Activated CD8-positive, alpha-beta T cell treated with anti-CD3 and anti-CD28 coated beads for 36 hours (primary cell): ENCODE measurements at places on chromosomes 7 and 10.

DNA sequence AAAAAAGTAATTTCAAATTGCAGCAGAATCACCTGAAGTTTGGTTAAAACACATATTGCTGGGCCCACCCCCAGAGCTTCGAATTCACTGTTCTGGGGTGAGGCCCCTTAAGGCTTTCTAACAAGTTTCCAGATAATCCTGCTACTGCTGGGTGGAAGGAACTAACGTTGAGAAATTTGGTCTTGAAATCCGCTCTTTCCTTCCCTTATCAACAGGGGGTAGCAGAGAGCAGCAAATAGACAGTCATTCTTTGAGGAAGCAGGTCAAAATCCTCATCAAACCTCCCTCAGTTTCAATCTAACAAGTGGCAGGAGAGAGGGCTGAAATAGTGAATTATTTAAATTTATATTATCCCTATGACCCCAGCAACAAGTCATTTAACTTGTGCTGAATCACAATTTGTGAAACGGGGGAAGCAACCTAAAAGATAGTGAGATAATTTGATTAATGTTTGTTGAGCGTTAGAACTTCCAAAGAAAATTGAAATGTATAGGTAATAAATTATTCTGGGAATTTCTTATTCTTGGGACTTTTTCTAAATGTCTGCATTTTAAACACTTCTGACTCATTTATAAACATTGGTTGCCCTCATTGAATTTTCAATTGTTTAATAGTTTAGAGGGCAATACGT is 21.7 kb upstream of the MALSU1 start:
- peak; percentile 44 for DNase-seq

GRCh38 chr10:113947184-113948041 is 93.0 kb downstream of the NHLRC2 start:
- peak; percentile 15 for DNase-seq

DNA sequence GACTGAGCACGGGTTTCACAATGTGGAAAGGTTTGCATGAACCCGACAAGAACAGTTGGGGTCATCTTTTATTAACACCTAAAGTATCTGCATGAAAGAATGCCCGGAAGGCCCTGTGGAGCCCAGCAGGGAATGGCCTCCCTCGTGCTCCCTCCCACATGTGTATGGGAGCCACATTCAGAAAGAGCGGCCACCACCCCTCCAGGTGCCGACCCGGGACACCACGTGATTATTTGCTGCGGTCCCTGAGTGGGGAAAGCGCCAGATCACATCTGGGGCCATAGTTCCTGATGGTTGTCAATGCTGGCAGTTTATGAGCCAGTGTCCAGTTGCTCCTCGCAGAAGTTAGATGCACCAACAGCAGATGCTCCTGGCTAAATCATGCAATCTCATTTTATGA is 571.4 kb downstream of the TCERG1L start:
- DNase-seq = no peak

GRCh38 chr7:15692501-15693020 is 6.1 kb upstream of the MEOX2 start:
- DNase-seq = no peak

GRCh38 chr10:75209921-75210281 is 695 bp upstream of the VDAC2 start:
- DNase-seq = peak; percentile 81

- DNase-seq = no peak
Measured at GRCh38 chr7:105285118-105285874, 103.4 kb downstream of the SRPK2 start.

GRCh38 chr7:76023002-76023401 is 24.8 kb downstream of the STYXL1 start:
- DNase-seq = no peak

DNA sequence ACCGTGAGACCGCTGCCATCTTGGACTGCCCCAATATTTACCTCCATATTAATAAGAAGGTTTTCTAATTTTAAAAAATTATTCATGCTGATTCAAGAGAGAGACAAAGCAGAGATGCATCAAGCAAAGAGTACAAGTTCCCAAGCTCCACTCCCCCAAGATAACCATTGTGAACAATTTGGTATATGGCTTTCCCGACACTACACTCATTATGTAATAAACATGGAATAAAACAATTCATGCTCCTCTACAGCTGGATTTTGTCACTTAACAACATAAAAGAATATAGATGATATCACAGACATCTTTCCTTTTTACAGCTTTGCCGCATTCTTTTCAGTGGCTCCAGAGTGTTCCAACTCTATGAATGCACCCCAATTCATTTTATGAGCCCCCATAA is 307.6 kb downstream of the FGFR2 start:
- no peak for DNase-seq

DNA sequence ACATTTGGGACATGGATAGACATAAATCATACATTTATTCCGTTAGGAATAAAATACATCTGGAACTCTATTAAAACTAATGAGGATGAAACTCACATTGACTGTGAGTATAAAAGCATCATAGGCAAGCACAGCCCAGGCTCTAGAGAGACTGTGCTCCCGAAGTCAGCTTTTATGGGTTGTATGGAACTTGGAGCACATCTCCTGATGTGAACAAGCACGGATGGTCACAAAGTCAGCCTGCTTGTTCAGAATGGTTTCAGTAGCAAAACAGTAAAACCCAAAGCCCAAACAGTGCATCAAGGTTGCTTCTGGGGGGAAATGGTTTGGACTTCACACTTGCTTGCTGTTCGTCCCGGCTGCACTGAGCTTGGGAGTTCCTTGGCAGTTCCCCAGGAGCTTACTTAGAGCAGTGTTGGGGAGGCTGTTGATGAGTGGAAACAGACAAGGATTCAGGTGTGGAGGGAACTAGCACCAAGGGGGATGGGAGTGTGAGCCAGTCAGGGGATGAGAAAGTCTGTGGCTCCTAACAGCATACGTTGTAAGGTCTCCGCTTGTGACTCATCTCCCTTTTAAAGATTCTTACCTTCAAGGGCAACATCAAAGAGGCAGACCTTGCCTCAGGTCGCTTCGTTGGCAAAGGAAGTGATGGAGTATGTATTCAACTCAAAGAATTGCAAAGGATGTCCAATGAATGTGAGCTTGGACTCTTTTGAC is 19.7 kb upstream of the ITGA8 start:
- DNase-seq = no peak

- DNase-seq = peak; percentile 83
Measured at GRCh38 chr7:144437370-144438191, 34.1 kb upstream of the NOBOX start.

GRCh38 chr10:34045571-34046190 is 711.2 kb upstream of the NRP1 start:
- DNase-seq = no peak

- no peak for DNase-seq
Measured at GRCh38 chr7:117839507-117839906, 33.7 kb downstream of the CTTNBP2 start.

GRCh38 chr7:70698219-70698832 is 433.6 kb upstream of the GALNT17 start:
- DNase-seq = peak; percentile 20

- no peak for DNase-seq
Measured at GRCh38 chr7:44880317-44881018, 4.9 kb downstream of the PURB start.

DNA sequence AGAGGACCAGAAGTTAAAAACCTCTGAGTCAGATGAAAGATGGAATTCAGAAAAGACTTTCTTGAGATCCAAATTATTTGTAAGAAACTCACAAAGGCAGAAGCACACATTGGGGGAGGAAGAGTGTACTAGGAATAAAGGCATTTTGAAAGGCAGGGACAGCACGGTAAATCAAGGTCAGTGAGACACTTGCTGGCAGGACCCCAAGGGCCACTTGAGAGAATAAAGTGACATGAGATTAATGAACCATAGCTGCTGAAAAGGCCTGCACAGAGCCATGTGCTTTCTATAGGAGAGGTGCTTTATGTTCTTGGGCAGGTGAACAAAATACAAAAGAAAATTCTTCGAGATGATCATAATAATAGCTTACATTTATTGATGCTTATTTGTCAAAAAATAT is 929.9 kb upstream of the MBL2 start:
- no peak for DNase-seq

DNA sequence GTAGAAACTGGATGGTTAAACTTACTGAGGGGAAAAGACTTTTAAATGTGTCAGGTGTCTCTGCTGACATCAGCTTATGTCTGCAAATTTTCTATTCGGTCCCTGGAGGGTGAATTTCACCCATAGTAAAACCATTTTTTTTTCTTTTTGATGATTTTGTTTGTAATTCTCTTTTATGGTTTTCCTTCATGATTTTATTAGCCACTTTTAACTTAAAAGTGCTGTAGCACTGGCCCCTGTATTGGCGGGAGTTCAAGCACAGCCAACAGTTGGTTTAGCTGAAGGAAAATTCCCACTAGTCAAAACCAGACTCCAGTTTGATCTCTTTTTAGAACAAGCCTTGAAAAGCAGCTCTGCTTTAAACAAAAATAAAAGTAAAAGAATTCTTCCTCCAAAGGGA is 5.0 kb upstream of the ITGA8 start:
- no peak for DNase-seq

- DNase-seq = no peak
Measured at GRCh38 chr7:131508754-131509486, 47.5 kb downstream of the PODXL start.

- DNase-seq = no peak
Measured at GRCh38 chr10:111698711-111699110, 484.9 kb downstream of the GPAM start.

- DNase-seq = no peak
Measured at GRCh38 chr7:118372530-118372929, 148.0 kb downstream of the ANKRD7 start.

DNA sequence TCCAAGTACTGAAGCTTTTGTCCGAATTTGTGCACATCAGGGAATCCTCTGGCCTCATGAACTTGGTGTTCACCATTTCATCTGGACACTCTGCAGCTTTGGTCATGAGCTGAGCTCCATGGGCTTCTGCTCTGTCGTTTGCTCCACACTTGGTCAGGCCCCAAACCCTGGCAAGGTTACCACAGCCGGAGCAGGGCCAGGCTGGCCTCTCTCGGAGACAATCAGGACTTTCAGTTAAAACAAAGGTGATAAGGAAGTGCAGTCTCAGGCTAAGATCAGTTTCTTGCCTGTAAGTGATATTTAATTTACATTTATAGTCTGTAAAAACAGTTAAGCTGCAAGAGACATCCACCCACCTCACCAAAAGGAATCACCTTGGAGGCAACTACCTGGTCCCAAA is 558.9 kb downstream of the PARD3 start:
- no peak for DNase-seq

DNA sequence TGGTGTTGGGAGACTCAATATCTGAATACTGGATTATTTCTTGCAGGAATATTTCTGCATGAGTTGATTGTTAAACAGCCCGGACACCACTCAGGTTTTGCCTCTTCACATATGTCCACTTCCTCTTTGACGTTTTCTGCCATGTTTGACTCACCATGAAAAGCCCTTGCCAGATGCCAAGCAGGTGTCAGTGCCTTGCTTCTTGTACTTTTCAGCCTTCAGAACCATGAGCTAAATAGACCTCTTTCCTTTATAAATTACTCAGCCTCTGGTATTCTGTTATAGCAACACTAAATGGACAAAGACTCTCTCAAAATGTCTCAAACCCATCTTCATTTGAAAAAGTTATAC is 24.7 kb upstream of the MACC1 start:
- no peak for DNase-seq

GRCh38 chr7:155836216-155837125 is 24.2 kb upstream of the SHH start:
- no peak for DNase-seq

GRCh38 chr7:154372011-154372601 is 319.9 kb downstream of the DPP6 start:
- DNase-seq = no peak

GRCh38 chr10:52664629-52665028 is 108.0 kb downstream of the MBL2 start:
- no peak for DNase-seq

DNA sequence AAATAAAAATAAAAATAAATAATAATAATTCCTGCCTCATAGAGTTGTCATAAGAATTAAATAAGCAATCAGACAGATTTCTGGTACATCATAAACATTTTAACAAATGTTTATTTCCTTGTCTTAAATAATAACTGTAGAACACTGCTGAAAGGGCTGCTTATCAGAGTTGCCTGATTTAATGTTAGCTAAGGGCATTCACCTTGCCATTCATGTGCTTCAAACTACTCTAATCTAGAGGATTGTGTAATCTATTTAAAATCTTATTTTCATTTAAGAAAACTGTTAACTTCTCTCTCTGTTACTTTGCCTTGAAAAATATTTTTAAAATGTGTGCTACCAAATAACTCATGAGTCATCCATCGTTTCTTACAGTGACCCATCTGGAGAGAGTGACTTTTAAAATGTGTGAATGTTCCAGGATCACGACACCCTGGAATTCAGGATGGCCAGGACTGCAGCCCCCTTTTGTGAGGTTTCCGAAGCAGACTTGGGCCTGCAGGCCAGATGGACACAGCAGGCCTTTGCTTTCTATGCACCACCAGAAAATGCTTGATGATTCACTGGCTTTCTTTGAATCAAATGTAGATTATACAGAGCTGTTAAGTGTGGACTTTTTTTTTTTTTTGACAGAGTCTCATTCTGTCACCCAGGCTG is 109.1 kb upstream of the TNS3 start:
- DNase-seq = no peak

DNA sequence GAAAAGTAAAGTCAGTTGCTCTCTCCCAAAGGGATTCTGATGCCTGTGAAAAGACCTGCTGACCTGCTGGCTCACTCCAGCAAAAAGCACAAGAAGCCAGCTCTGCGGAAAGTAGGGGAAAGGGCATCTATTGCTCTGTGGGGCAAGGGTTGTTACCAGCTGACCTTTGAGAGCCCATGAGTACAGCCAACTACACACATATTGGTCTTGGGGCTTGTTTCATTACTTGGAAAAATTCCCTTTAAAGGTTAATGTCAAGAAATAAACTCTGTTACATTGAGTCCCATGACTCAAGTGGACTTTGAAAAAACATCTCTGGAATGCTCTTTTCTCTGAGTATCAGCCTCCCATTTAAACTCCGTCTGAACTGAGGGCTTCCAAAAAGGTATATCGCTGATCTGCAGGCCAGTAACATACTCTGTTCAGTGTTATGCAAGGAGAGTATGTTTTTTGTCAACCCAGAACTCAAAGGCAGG is 53.2 kb downstream of the PANK1 start:
- no peak for DNase-seq

- no peak for DNase-seq
Measured at GRCh38 chr10:86600296-86600695, 54.1 kb upstream of the OPN4 start.

- no peak for DNase-seq
Measured at GRCh38 chr10:103449208-103450144, 2.7 kb downstream of the CALHM2 start.

GRCh38 chr10:84047258-84048010 is 91.9 kb upstream of the GHITM start:
- no peak for DNase-seq

DNA sequence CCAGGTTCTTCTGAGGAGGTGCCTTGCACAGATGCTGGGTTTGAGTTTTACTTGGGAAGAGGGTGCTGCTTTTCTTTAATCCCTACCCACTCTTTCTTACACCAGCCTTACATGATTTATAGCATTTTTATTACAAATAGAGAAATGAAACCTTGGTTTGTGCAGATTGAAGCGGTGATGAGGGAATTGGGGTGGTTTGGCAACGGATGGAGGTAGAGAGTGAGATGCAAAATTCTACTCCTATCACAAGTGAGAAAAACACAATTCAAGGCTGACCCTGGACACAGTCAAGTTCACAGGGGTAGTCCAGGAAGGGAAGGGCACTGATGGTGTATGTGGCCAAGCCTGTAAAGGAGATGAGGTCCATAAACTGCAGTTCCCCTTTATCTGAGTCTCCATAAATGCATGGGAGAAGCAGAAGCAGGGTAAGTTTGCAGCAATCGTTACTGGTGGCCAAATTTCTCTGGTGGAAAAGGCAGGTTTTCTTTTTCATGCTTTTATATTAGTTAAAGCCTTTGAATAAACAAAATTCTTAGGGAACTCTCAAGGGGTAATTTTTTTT is 214.3 kb downstream of the JAZF1 start:
- DNase-seq = no peak
